ENCODE measurements at places on chromosomes 7 and 10.

DNA sequence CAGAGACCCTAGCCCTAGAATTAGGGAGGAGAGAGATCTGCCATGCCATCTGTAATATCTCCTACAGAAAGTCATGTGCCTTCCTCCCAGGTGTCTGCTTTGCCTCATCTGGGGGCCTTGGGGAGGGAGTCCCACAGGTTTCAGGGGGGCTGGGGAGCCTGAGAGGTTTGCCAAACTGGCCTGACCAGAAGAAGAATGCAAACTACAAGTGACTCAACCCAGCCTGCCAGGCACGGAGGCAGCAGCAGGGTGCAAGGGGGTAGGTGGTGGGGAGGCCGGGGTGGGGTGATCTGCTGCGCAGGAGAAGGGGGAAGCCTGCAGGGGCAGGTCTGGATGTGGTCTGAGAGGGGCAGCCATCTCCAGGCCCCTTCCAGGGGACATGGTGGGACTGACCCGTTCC lies 9.6 kb upstream of the TRIM8 start:
- no peak for DNase-seq

- DNase-seq: no peak
Observed at GRCh38 chr7:140421521-140421920, 17.7 kb downstream of the RAB19 start.

- DNase-seq: no peak
Observed at GRCh38 chr7:107125475-107125874, 43.3 kb upstream of the HBP1 start.

DNA sequence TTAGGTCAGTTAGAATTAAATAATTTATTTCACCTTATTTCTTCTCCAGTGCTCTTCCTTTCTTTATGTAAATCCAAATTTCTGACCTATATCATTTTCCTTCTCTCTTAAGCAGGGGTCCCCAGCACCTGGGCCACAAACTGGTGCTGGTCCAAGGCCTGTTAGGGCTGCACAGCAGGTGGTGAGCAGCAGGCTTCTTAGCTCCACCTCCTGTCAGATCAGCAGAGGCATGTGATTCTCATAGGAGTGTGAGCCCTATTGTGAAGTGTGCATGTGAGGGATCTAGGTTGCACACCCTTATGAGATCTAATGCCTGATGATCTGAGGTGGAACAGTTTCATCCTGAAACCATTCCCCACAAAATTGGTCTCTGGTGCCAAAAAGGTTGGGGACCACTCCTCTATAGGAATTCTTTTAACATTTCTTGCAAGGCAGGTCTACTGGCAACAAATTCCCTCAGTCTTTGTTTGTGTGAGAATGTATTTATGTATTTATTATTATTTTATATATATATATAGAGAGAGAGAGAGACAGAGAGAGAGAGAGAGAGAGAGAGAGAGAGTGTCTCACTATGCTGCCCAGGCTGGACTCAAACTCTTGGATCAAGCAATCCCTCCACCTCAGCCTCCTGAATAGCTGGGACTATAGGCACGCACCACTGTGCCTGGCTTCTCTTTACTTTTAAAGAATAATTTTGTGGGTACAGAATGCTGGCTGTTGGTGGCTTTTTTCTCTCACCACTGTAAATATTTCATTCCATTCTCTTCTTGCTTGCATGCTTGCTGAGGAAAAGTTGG lies 4.3 kb upstream of the ABCC2 start:
- DNase-seq: no peak

DNA sequence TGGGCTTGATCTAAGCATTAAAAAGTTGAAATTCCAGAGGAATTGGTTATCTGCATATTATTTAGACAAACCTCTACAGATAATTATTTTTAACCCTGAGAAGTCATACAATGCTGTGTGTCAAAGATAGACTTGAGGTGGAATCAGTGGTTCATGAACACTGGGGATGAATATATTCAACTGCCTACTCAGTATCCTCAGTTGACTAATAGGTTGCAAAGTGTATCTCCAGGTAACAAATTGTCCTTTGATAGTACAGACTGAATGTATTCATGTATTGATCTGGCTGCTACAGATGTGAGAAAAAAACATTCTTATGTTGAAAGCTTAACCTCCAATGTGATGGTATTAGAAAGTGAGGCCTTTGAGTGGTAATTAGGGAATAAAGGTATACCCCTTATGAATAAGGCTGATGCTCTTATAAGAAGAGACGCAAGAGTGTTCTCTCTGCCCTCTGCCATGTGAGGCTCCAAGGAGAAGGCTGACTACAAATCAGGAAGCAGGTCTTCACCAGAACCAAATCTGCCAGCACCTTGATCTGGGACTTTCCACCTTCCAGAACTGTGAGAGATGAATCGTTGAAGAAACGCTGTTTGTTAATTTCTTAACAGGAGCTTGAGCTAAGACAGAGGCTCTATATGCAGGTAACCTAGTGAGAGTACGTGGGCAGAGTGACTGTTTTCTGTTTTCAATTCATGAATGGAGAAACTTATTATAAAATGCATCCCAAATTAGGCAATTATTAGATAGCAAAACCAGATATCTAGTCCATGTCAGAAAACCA lies 7.5 kb downstream of the MRPL32 start:
- DNase-seq: no peak

Measured in stimulated activated CD8-positive, alpha-beta memory T cell treated with anti-CD3 and anti-CD28 coated beads, Interleukin-4, amount 100 ng/mL, for 1 hour (primary cell).